ENCODE measurements at places on chromosomes 1 and 21. TPM values are rescaled to one million over a fixed set of nuclear protein-coding genes. Genes with fewer than 3 reads are reported as not detected.

DNA sequence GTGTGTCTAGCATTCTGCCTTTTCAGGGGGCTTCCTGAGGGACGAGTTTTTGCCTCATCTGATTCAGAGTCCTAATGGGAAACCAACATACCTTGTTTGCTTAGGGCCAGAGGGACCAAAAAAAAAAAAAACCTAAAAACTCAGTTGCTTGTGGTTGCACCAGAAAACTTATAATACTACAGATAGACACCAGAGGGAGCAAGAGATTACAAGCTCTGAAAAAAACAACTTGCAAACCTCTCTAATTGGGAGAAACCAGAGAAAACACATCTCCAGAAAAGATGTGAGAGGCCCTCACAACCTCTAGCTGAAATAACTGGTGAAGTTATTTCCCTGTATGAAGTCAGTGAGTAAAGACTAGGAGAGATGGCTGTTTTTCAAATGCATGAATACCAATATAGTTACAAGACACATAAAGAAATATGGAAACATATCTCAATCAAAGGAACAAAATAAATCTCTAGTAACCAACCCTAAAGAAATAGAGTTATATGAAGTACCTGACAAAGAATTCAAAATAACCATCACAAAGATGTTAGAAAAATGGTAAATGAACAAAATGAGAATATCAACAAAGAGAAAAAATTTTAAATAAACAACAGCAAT, 233.7 kb upstream of the NFIA start:
- no peak for DNase-seq

GRCh38 chr1:175725684-175726083, 17.7 kb downstream of the TNR start:
- no peak for DNase-seq

The ANKRD45 gene
- total RNA-seq, result not detected

DNA sequence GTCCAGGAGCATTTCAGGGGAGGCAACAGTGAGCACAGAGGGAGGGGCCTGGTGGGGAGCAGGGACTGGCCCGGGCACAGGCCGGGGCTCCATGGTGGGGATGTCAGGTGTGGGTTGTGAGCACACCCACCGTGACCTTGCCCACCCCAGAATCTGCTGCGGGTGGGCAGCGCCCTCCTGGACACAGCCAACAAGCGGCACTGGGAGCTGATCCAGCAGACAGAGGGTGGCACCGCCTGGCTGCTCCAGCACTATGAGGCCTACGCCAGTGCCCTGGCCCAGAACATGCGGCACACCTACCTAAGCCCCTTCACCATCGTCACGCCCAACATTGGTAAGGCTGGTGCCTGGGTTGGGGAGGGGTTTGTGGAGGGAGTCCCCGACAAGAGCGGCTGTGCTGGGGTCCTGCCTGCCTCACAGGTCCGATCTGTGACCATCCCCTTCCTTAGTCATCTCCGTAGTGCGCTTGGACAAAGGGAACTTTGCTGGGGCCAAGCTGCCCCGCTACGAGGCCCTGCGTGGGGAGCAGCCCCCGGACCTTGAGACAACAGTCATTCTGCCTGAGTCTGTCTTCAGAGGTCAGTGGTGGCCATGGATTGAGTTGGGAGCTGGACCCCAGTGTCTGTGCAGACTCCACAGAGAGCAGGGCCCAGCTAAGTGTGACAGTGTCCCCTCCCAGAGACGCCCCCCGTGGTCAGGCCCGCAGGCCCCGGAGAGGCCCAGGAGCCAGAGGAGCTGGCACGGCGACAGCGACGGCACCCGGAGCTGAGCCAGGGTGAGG, 14.3 kb downstream of the PSRC1 start:
- no peak for DNase-seq

The LMX1A gene
- total RNA-seq, result not detected

DNA sequence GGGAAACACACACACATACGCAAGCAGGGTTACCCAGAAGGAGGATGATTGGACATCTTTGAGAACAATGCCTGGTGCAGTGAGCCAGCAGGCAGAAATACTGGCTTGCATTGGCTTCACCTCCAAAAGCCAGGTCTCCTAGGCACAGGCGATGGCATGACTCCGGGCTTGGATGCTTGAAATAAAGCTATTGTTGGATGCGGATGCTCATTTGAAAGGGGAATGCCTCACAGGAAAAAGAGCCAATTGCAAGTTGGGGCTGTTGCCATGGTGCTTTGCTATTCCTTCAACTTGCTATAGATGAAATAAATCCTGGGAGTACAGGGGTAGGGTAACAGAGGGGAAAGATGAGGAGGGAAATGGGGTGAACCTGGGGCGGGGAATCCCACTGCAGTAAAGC, 180.7 kb upstream of the SGIP1 start:
- DNase-seq, result no peak

All from K562 (cell line).